Bone marrow (tissue), 2 donors: ENCODE measurements at places on chromosomes 4 and X.

- DNase-seq: peak; percentile 18
Observed at GRCh38 chr4:20617678-20618396, 82.4 kb upstream of the PACRGL start.

DNA sequence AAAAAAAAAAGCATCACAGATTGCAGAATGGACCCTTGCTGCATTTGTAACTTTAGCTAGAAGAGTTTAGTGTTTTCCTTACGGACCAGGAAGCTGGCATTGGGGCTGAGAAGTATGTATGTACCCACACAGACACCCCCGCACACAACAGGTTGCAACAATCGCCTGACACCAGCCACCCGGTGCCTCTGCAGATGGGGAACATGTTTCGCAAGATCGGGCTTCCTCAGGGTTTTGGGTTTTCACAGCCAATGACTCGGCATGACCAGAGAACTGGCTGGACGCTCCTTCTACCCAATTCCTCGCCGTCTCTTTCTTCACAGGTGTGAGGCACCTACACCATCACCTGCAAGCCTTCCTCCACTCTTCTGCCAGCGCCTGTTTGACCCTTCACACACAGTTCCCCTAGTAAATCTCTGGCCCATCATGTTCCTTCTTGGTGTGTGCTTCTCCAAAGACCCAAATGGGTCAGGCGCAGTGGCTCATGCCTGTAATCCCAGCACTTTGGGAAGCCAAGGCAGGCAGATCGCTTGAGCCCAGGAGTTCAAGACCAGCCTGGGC, 70.4 kb downstream of the DHRSX start:
- DNase-seq: no peak

DNA sequence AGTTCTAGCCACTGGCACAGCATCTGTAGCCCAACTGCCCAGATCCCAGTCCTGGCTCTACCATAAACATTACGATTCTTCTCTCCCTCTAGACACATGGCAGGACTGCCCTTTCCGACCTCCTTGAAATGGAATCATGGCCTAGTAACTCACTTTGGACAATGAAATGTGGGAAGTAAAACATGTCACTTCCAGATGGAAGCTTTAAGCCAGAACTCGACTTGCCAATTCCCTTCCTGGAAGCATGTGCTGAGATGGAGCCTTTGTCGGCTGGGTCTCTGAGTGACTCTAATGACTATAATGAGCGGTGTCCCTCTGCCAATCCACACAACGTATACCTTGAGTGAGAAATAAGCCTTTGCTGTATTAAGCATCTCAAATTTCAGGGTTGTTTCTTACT, 34.7 kb downstream of the SH3RF1 start:
- no peak for DNase-seq

- DNase-seq: no peak
Observed at GRCh38 chr4:92232566-92232965, 71.2 kb upstream of the GRID2 start.

- DNase-seq: no peak
Observed at GRCh38 chrX:21004835-21005234, 369.4 kb upstream of the CNKSR2 start.

GRCh38 chr4:158428242-158428641, 93.4 kb upstream of the RXFP1 start:
- DNase-seq: no peak

GRCh38 chr4:174135936-174136406, 147.5 kb downstream of the FBXO8 start:
- no peak for DNase-seq
